Stimulated activated CD8-positive, alpha-beta memory T cell treated with anti-CD3 and anti-CD28 coated beads, Interleukin-7, amount 100 ng/mL, for 1 hour (primary cell): ENCODE measurements at places on chromosomes 11 and 22.

- DNase-seq, result no peak
These were observed 26.1 kb downstream of the CD44 start for GRCh38 chr11:35165030-35165422.

DNA sequence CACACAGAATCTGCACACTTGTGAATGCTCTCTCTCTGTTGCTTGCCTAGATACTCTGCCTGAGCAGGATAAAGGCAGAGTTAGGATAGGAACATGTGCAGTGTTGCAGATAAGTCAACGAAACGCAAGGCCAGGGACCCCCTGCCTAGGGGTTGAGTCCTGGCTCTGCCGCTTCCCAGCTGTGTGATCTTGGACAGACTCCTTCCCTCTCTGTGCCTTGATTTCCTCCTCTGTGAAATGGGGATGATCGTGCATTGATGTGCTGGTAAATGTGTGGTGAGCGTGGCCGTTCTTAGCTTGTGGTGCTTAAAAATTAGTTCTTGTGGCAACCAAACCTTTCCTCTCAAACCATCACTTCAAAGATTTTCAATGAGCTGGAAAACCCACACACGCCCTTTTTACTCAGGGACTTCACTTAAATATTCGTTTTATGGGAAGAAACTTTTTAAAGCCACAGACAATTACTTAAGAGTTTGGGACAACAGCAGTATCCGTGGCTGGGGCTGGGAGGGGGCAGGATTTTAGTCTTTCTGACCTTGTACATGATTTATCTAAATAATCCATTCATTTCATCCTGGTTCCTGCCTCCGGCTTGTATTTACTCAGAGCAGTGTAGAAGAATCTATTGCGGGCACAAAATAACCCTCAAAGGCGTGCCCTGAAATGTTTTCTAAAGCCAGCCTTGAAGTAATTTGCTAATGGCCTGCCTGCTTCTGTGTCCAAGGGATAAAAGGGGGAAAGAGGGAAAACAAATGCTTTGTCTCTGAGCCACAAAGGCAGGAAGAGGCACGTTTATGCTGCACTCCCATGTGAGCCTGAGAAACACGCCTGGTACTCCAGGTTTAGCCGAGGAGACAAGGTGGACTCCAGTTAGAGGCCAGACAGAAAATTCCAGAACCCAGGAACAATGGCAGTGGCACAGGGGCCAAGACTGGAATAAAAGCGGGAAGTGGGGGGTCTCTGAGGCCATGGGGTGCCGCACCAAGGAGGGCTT, 85.0 kb upstream of the CRYBB3 start:
- no peak for DNase-seq

GRCh38 chr11:44943118-44943517, 7.6 kb downstream of the TP53I11 start:
- no peak for DNase-seq

DNA sequence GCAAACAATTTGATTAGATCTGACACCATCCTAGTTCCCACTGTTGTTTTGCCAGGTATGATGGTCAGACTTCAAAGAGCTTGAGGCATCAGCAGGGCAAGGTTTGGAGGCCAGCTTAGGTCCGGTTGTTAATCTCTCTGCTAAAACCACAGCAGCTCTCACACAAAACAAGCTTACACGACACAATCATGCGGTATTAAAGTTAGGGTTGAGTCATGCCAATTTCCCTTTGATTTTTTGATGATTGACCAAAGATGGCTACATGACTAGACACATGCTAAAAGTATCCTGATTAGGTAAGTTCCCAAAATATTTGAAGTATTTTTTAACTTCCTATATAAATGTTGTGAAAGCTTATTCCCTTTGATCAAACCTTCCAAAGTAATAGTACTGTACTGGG, 145.9 kb downstream of the ELP4 start:
- no peak for DNase-seq

DNA sequence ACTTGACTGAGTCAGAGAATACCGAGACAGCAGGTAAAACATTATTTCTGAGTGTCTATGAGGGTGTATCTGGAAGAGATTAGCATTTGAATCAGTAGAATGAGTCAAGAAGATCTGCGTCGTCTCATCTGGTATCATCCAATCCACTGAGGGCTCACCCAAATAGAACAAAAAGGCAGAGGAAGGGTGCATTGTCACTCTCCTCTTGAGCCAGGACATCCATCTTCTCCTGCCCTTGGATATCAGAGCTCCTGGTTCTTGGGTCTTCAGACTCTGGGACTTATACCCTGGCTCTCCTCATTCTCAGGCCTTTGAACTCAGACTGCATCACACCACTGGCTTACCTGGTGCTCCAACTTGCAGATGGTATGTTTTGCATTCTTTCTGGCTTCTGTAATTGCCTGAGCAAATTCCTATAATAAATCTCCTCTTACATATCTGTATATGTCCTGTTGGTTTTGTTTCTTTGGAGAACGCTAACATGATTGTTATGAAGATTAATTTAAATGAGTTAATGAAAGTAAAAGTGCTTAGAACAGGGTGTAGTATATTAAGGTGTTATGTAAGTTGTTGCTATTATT, 49.3 kb downstream of the ME3 start:
- DNase-seq, result no peak

GRCh38 chr11:118715837-118716260, 36.4 kb upstream of the TREH start:
- DNase-seq, result no peak

- DNase-seq, result no peak
These were observed 10.6 kb downstream of the CARS1 start for GRCh38 chr11:3046641-3047040.

GRCh38 chr11:77309401-77310085, 8.1 kb upstream of the GDPD4 start:
- DNase-seq, result no peak

GRCh38 chr22:31160328-31160978, 471 bp downstream of the RNF185 start:
- DNase-seq, result no peak

- no peak for DNase-seq
These were observed 76.6 kb upstream of the UCP3 start for GRCh38 chr11:74085542-74085892.

GRCh38 chr11:114159802-114160632, 100.5 kb downstream of the ZBTB16 start:
- peak; percentile 90 for DNase-seq

DNA sequence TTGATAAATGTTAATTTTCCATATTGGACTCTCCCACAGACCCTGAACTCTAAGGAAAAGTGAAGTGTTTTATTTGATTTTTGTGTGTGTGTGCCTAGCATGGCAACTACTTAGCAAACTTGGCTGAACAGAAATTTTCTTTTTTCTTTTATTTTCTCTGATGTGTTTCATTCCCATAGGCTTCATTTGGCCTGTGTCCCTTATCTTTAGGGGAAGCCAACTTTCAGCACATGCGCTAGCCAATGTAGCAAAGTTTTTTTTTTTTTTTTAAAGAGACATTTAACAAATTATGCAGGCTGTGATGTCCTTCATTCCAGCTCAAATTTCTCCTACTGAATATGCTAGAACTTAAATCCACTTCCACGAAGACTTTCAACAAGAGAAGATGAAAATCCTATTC, 14.2 kb downstream of the TCF20 start:
- DNase-seq, result no peak

DNA sequence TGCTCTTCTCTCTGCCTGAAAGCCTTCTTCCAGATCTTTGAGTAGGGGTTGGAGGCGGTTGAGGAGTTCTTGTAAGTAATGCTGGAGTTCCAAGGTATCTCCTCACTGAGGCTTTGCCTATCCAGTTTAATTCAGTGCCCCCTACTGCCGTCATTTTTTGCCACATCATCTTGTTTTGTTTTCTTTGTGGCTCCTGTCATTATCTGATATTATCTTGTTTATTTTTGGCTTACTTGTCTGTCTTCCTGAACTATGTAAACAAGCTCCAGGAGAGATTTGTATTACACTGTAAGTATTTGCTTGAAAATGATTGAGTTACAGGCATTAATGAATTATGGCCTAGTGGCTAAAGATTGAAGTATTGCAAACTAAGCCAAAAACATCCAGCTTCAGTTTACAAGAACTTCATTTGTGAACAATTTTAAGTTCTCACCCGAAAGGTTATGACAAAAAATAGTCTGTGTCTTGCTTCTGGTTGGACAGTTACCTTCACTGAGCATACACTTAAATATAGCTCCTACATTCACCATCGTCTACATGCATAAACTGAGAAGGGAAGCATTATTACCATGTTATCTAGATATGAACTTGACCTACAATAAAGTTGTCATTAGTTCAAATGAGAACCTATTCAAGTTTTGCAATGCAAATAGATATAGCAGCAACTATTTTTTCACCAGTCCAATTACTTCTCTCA, 154.8 kb downstream of the ARHGAP42 start:
- DNase-seq, result no peak

- no peak for DNase-seq
These were observed 49.5 kb downstream of the LGR4 start for GRCh38 chr11:27423125-27423524.

DNA sequence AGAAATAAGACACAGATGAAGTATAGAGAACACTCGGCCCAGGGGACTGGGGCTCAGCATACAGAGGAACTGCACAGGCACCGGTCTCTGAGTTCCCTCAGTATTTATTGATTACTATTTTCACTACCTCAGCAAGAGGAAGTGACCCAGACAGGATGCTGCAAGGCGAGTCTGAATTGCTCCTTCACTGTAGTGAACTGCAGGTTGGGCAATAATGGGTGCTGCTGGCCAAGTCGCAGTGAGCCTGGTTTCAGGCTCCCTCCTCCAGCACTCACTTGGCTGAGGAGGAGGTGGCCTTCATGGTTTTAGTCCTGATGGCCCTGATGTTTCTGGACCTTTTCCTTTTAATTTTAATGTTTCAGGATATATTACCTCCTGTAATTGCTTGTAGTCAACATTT, 10.4 kb downstream of the OR52K2 start:
- no peak for DNase-seq

DNA sequence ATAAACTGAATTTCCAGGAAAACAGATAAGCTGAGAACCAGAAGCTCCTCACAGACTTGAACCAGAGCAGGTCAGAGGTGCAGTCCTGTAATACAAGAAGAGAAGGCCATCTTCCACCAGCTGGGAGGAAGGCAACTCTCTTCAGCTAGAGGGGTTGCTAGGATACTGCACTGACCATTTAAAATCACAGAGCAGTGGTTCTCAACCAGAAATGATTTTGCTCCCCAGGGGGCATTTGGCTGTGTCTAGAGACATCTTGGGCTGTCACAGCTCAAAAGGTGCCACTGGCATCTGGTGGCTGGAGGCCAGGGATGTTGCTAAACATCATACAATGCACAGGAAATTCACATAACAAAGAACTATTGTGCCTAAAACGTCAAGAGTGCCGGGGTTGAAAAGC, 17.2 kb downstream of the OPCML start:
- DNase-seq, result no peak

DNA sequence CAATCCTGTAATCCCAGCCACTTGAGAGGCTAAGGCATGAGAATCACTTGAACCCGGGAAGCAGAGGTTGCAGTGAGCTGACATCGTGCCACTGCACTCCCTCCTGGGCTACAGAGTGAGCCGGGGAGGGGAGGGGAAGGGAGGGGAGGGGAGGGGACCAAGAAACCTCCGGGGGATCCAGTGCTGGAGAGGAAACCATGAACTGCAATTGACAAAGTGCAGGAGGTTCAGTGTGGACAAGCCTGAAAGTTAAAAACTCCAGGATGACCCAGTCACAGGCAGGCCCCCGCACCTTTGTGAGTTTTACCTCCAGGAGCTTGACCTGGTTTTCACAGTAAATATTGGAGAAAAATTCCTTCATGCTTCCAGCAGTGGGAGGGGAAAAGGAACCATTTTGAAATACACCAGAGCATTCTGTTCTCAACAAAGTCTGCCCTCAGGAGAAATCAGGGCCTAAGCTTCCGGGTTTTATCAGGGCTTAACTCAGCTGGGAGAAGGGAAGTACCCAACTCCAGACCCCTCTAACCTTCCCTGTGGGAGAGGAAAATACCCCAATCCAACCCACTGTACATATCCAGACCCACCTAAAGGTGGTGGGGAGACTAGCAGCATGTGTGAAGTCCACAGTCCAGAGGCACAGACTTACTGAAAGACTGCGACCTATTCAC, 15.5 kb upstream of the ZFTA start:
- no peak for DNase-seq

DNA sequence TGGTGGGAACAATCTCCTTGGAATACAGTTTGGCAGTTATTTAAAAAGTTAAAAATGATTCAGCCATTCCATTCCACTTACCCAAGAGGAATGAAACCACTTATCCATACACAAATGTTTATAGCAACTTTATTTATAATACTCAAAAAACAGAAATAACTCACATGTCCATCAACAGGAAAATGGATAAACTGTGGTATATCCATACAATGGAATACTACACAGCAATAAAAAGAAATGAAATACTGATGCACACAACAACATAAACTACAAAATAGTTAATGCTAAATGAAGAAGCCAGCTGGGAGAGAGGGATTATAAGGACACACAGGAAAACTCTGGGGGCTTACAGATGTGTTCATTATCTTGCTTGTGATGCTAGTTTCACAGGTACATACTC, 64.7 kb downstream of the FCHSD2 start:
- no peak for DNase-seq

DNA sequence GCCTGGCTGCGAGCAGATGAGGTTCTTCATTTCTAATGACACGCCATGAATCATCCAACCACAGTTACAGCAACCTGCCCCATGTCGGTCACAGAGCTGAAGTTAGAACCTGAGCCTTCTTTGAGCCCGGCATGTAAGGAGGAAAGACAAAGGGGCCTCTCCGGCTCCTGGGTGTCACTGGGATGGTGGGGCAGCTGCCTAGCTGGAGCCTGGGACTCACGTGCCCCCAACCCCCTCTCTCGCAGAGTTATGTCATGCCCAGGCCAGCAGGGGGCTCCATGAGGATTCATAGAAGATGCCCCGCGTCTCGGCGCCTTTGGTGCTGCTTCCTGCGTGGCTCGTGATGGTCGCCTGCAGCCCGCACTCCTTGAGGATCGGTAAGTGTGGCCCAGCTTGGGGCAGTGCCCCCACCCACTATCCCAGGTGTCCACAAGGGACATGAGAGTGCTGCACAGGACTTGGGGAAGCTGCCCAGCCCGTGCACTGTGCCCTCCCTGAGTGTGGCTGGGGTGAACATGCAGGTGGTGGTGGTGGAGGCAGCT, 148.5 kb downstream of the GRIK4 start:
- DNase-seq, result no peak

DNA sequence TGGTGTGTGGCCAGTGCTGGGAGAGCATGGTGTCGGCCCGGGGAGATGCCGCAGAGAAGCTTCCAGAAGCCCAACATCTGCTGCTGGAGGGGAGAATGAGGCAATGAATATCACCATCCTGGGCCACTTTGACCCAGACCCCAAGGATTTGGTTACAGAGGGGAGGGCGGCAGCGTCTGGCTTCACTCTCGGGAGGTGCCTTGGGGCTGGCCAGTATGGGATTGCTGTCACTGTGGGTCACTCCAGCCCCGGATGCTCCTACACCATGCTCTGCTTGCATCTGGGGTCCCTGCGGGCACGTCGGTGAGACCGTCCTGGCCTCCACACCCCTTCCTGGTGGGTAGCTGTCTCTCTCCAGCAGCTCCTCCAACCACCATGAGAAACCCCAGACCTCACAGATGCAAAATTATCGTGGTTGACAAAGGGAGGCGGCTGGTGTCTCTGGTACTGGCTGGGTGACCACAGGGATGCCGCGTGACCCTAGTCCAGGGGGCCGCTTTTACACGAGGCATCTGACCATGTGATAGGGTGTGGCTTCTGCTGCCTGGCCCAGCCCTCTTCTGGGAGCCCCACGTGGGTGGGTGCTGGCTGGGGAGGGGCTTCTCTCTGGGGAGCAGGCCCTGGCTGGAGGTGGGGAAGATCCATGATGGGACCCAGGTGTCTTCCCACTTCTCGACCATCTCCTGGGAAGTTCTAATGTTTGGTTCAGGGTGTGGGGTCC, 5.7 kb downstream of the KCNQ1 start:
- no peak for DNase-seq

GRCh38 chr11:121249039-121249663, 43.4 kb upstream of the SC5D start:
- no peak for DNase-seq
